Natural killer cell (primary cell): ENCODE measurements at places on chromosomes 16 and 17. TPM values are rescaled to one million over a fixed set of nuclear protein-coding genes. Genes with fewer than 3 reads are reported as not detected.

Gene ZSCAN10
- 0.65 TPM for total RNA-seq

Gene RGS11
- not detected for total RNA-seq

Gene ODAD4
- 0.95 TPM for total RNA-seq

Gene EEF2KMT
- 4.7 TPM for total RNA-seq
